Nasal cavity respiratory epithelium epithelial cell of viscerocranial mucosa (primary cell): ENCODE measurements at places on chromosomes 7 and 10. TPM values are rescaled to one million over a fixed set of nuclear protein-coding genes. Genes with fewer than 3 reads are reported as not detected.

The CCDC172 gene
- total RNA-seq, result not detected in 2 replicates

The STRA8 gene
- total RNA-seq, result not detected in 2 replicates

The SLC13A4 gene
- 0.07 TPM in 1 of 2 replicates, not detected in the other for total RNA-seq

The TSPAN33 gene
- 2.4 and 5.8 TPM in 2 replicates for total RNA-seq

The SOSTDC1 gene
- total RNA-seq, result not detected in 2 replicates
